AG08395 (cell line): ENCODE measurements at places on chromosomes 7 and 10.

GRCh38 chr7:39186131-39186530 lies 208.4 kb downstream of the POU6F2 start:
- DNase-seq = no peak

DNA sequence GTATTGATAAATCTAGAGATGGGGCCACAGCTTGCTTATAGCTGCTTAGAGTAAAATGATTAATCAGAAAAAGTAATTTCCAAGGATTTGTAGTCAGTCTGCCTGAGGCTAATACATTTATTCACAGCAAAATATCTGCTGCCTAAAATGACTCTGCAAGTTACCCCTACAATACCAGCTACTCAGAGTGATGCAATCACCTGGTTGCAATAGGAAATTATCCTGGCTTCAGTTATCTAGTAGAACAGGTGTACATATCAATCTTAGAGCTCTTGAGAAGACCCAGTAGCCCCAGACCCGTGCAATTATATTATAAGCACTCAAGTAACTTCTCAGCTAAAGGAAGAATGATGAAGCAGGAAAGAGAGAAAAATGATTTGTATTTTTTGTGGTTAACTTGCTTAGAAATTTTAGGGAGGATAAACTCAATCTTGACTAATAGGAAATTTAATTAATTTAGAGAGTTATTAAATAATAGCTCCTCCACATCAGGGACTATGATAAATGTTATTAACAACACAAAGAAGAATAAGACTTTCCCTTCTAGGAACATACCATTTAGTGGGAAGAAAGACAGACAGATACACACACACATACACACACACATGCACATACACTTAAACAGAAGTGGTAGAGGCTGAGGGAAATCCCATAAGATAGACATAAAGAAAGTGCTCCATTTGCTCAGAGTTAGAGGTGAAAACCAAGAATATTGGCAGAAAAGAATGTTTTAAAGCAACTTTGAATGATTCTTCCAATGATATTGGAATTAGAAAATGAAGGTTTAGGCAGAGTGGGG lies 140.4 kb upstream of the PRSS1 start:
- DNase-seq = no peak

- peak; percentile 52 for DNase-seq
Measured at GRCh38 chr10:17784688-17785087, 24.5 kb upstream of the MRC1 start.

DNA sequence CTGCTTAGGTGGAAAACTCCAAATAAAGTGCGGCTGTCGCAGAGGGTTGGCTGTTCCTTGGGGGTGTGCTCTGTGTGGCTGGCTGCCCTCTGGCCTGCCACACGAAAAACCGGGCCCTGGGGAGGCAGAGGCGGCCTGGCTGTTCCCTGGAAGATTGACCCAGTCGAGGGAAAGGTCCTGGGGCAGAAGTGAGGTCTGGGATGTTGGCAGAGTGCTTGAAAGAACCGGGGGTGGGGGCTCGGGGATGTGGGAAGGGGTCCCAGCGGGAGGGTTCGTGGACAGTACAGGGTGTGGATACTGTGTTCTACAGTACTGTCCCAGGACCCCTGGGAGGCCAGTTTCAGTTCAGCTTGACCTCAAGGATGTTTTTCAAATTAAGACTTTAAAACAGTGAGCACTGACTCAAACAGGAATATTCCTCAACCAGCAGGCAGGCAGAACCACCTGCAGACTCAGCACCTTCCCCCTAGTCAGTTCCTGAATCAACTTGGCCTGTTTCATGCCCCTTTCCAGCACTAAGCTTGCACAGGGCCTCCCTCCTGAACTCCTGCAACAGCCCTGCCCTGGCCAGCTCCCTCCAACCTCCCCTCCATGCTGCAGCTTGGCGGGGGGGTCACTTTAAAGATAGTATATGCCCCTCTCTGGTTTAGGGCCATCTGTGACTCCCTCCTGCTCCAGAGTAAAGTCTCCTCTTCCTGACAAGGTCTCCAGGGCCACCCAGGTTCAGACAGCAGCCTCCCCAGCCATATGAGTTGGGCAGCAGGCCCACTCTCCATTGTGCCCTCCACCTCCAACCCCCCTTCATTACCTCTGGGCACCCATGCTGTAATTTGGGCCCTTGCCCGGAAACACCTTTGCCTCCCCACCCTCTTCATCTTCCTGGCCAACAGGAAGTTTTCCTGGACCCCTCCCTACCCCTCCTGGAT lies 3.2 kb upstream of the ATP6V1F start:
- DNase-seq = no peak

DNA sequence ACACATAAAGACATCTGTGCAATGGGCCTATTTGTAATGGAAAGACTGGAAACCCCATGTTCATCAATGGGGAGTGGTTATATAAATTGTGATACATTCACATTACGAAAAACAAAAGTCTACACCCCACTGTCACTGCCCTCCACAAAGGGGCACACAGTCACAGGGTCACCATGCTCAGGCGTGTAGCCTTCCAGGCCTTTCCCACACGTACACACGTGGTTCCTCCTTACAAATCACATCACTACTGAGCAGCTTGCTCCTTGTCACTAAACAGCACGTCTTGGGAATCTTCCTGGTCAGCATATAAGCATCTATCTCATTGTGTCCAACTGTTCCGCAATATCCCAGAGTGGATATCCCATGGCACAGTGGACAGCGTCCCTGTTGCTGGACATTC lies 163.1 kb downstream of the SLIT1 start:
- no peak for DNase-seq
